ENCODE measurements at places on chromosomes 11 and 22.

DNA sequence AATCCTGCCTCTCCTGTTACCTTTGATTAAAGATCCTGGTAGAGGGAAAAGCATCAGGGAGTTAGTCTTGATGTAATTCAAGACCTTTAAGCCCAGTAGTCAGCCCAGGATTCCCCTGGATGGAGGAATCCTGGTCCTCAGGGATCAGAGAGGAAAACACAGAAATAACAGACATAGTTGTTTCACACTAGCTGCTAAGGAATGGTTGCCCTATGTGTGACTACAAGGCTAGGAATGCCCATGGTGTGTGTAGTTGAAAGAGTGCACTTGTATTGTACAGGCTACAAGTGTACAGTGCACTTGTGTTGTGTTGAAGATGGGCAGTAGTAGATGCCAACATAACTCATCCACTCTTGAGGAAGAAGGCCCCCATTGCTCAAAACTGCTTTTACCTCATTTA, 226.8 kb downstream of the AASDHPPT start:
- DNase-seq = no peak

DNA sequence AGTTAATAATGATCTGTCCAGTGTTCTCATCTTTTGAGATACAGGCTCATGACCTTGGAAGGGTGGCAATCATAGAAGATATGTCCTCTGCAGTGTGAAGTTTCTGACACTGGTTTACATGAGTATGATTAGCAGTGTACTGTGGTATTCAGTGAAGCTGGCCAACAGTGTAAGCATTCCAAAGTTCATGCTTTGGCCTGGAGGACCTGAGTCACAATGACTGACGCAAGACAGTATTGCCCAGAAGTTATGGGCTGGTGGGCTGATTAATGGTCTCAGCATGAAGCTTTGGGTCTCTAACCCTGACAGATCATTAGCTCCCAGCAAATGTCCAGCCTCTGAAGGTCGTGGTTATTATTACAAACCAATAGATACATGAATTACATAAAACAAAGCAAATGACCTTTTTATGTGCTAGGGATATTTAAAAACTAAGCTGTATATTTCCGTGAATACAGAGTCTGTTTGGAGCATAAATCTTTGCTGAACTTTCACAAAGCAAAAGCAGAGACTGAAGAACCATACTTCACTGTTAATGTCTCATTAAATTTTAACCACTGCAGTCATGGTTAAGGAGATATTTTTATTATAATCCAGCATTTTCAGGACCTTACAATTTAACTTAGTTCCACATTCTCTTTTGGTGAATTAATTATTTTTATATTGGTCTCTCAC, 28.3 kb upstream of the USP47 start:
- DNase-seq = peak; percentile 34

GRCh38 chr11:47750725-47751124, 16.4 kb downstream of the FNBP4 start:
- no peak for DNase-seq

DNA sequence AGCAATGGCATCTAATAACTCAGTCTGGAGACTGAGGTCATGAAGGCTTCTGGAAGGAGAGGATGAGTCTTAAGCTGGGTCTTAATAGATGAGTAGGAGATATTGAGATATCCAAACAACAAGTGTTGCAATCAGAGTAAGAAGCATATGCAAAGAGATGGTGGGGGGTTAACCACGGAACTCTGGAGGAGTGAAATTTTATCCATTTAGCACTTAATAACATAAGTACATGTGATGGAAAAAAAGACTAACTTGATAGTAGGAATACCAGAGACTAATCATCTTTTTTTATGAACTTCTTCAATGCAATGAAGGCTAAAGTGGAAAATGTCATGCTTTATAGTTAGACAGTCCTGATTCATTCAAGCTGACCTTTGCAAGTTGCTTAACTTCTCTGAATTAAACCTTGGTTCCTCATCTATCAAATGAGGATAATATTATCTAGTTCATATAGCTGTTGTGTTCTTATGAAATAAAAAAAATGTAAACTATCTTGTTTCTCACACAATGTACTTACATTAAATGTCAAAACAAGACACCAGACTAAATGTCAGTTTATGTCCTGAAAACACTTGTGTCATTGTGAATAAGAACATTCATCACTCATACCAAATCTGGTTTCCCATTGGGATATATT, 403.1 kb upstream of the CCDC90B start:
- DNase-seq = no peak

DNA sequence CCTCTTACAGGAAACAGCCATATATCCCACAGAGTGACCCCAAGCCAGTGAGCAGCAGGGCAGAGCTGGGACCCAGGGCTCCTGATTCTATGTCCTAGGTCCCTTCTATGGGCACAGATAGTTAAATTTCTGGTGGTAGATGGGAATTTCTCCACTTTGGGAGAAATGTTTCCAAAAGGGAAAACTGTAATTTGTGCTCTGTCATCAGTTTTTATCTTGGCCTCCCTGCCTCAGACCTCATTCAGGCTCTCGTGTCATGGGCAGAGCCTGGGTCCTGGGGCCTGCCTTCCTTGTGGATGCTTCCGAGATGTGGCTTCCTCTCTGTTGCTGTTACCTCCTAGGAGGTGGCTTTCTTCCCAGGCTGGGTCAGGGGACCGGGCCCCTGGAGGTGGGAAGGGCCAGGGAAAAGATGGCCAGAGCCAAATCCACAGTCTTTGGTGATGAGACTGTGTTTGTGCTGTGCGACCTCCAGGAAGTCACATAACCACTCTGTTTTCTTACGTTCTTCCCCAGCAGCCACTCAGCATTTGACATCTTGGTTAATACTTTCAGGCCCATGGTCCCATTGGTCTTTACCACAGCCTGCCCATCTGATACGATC, 8.6 kb downstream of the LRRC32 start:
- DNase-seq = no peak

GRCh38 chr11:28826807-28827206, 718.6 kb downstream of the METTL15 start:
- DNase-seq = no peak

GRCh38 chr11:121478226-121478894, 25.6 kb upstream of the SORL1-AS1 start:
- DNase-seq = no peak
